Bone marrow (tissue), 2 donors: ENCODE measurements at places on chromosomes 1 and 21.
A peak's percentile ranks its signal among the peaks of the same experiment; 100 is the strongest.

GRCh38 chr1:69290291-69290690, 277.4 kb upstream of the LRRC7 start:
- DNase-seq, result no peak

DNA sequence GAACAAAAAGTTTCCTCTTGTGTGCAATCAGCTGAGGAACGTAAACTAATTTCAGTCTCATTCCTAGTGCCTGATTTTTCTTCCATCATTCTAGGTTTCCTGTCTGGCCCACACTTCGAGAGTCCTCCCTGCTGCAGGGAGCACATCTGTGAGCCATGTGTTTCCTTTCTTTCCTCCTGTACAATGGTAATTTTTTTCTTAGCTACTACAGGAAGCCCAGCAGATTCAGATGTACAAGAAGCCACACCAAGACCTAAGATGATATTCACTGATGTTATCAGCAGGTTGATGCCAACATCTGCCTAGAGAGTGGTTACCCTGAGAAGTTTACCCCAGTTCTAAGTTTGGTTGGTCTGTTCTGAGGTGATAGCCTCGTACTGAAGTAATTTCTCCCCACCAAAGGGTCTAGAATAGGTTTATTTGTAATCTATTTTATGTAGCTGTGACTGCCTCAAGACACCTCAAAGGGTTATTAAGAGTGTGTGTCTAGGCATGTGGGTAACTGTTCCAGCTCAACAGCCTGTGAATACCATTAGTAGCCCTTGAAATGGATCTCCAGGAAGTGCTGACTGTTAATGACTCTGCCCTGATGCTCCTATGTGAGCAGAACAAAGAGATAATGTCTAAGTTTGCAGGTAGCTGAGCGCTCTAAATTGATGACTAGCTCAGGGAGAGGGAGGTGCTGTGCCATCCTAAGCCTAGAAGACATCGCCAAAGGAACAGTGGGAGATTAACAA, 31.7 kb upstream of the CLDN14 start:
- DNase-seq, result peak; percentile 77

DNA sequence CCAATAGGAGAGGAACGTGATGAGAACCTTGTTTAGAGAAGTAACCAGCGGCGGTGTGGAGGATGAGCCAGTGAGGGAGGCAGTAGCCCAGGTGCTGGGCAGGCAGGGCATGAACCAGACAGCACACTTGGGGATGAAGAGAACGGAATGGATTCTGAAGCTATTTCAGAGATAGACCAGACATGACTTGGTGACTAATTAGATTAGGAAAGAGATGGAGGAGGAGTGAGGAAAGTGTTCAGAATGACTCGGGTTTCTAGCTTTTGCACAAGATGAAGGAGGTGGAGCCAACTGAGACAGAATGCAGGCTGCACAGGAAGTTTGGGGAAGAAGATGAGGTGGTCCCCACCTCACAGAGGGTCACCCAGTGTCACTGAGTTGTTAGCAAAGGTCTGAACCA, 5.1 kb downstream of the PEF1 start:
- DNase-seq, result no peak

DNA sequence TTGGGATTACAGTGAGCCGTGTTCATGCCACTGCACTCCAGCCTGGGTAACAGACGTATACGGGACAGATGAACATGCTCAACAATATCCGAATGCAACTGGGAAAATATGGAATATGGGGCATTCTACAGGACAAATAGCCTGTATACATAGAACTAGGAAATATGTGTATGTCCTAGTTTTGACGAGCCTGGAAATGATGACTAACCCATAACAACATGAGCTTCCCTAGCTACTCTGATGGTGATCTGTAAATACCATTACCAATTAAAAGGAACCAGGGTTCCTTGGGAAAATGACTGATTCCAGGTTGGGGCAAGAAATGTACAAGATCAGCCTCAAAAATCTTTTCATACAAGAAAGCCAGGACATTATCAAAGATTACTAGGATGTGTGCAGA, 42.8 kb upstream of the ARTN start:
- DNase-seq, result no peak

- no peak for DNase-seq
Observed at GRCh38 chr21:44987301-44987885, 47.6 kb downstream of the SLX9 start.

DNA sequence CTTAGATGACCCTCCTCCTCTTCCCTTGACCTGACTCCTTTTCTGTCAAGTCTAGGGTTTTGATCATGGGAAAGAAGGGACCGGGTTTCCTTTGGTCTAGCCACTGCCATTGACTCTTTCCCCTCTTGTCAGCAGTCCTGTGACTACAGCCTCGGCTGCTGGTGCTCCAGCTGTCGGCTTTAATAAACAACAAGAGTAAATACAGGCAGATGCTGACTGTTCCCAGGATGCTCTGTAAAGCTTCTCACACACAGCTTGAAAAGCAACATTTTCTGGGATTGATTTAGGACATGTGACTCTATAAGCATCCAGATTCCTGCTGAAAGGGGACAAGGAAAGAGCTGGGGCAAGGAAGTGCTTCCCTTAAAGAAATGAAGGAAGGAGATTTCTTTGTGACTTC, 53.5 kb upstream of the CTTNBP2NL start:
- DNase-seq, result no peak

- DNase-seq, result no peak
Observed at GRCh38 chr1:209584231-209584672, 738 bp downstream of the CAMK1G start.

DNA sequence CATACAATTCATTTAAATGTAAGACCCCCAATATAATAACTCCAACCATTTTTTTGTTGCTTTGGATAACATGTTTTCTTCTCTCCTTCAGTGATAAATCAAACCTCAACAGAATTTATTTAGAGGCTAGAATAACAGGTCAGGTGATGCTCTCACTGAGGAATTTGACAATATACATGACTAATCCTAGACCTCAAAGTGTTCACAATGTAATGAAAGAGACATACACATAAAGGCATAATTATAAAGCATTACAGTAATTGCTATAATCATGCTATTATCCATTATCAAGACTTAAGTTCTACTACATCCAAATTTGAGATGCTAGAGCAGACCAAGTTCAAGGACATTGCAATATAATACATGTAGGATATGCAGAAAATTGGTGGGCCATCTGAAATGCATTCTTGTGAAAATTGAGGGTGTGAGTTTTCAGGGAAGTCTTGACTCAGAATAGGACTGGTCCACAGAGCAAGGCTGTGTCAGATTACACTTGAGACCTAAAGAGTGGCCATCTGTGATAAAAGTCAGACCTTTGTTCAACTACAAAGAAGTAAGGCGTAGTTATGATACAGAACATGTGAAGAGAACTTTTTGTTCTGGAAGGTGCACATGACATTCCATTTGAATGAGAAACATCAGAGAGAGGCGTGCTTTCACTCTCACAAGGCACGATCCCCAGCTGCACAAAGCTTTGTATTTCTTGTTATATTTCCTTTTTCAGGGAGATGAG, 45.5 kb downstream of the UTP25 start:
- DNase-seq, result no peak

GRCh38 chr1:29991025-29991424, 732.4 kb downstream of the MATN1 start:
- DNase-seq, result no peak

DNA sequence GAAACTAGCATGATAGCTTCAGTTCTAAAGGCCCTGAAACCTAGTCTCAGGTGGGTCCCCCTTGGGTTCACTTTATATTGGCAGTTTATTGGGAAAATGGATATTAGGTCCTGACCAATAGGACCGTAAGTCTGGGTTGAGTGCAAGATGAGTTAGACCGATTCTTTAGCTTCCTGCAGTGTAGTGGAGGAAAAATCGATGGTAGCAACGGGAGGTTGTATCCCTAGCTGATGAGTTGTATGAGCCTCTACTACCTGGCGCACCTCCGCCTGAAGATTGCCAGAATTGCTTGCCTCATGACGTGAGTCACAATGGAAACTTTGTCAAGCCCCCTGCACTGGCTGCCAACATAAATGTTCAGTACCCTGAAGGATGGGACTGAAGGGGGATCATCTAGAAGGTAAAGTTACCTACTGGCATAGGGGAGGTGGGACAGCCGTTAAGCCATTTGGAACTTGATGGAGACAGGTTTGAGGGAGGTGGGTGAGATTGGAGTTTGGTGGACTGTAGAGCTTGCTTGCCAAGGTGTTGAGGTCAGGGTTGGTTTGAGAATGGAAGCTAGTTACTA, 3.9 kb downstream of the RCC1 start:
- DNase-seq, result no peak

DNA sequence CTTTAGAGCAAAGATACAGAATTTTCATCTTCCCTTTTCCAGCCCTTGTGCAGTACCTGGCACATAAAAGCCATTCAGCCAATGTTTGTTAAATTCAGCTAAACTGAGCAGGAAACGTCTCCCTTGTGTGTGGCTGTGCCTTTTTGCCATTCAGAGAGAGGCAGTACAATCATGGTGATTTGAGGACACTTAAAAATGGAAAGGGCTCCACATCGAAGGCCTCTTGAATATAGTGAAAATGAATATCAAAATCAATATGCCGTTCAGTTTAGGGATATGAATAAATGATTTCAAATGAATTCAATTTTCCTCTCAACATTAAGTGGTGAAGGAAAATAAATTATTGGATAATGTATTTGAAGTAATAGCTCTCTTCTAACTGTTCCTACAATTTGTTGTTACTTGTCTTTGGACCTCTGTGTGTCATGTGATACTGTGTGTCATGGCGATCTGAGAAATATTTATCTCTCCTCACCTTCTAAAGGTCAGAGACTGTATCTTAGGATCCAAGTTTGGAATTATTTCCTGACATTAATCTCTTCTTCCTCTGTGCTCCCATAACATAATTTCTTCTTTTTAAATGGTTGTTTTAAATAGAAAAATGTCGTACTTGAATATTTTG, 355.6 kb upstream of the ST6GALNAC5 start:
- no peak for DNase-seq

- no peak for DNase-seq
Observed at GRCh38 chr1:31702836-31703404, 897 bp downstream of the COL16A1 start.

DNA sequence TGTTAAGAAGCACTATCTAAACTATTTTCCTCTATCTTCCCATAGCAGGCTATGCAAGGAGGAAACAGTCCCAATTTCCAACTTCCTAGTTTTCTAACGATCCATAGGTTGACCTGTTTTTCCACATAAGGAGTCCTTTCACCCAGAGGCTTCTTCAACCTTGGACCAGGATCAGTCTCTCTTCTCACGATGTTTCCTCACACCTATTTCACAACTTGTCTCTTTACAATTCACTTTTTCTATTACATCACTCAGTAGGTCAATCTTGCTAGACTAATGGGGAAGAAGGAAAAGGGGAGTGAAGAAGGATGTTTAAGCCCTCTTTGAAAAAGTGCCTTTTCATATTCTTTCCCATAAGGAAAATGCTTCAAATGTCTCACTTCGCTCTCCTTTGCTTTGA, 15.9 kb downstream of the PALMD start:
- DNase-seq, result no peak

- no peak for DNase-seq
Observed at GRCh38 chr1:180230791-180231505, 884 bp downstream of the LHX4 start.

DNA sequence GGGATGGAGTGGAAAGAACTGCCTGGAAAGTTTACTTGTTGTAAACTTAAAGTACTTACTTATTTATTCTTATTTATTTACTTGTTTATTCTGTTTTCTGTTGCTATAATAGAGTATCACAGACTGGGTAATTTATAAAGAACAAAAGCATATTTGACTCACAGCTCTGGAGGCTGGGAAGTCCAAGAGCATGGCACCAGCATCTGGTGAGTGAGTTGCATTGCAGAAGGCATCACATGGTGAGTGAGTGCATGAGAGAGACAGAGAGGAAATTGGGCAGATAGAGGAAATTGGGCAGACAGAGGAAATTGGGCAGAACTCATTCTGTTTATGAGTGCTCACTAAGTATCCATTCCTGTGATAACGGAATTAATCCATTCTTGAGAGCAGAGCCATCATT, 11.6 kb upstream of the RGSL1 start:
- DNase-seq, result no peak

DNA sequence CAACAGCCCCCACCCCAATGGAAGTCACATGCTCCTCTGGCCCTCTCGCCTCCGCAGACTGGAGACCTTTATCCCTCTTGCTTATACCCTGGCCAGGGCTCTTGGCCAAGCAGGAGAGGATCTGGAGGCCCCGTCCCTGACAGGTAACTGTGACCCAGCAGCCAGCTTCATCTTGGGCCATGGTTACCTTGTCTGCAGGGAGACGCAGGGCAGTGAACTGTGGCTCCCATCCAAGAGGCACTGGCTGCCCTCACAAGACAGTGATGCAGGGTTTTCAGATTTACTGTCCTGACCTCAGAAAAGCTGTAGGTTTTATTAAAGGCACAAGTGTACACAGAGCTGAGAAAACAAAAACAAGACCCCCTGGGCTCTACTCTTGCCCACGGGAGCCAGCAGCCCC, 96.7 kb upstream of the KLHDC7A start:
- no peak for DNase-seq

DNA sequence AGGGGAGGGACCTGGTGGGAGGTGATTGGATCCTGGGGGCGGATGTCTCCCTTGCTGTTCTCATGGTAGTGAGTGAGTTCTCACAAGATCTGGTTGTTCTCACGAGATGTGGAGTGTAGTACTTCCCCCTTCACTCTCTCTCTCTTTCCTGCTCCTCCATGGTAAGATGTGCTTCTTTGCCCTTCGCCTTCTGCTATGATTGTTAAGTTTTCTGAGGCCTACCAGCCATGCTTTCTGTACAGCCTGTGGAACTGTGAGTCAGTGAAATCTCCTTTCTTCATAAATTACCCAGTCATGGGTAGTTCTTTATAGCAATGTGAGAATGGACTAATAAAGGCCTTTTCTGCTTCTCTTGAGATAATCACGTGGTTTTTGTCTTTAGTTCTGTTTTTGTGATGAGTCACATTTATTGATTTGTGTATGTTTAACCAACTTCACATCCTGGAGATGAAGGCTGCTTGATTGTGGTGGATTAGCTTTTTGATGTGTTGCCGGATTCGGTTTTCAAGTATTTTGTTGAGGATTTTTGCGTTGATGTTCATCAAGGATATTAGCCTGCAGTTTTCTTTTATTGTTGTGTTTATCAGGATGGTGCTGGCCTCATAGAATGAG, 45.5 kb downstream of the RABGAP1L start:
- peak; percentile 21 for DNase-seq

- DNase-seq, result no peak
Observed at GRCh38 chr1:143672983-143673382, 298.8 kb downstream of the FAM72C start.

GRCh38 chr1:59669752-59670312, 144.9 kb upstream of the HOOK1 start:
- no peak for DNase-seq

GRCh38 chr1:6245869-6246496, 2.0 kb downstream of the HES3 start:
- DNase-seq, result no peak

- DNase-seq, result no peak
Observed at GRCh38 chr1:71417421-71417820, 336.6 kb upstream of the ZRANB2 start.

- no peak for DNase-seq
Observed at GRCh38 chr1:163069142-163069541, at the start of gene RGS4. TSS of gene RGS4 (plus strand) at chr1:163069361. CDS start at chr1:163069485, 124 bp downstream.

- no peak for DNase-seq
Observed at GRCh38 chr1:167273027-167273800, 52.5 kb downstream of the POU2F1 start.
